ENCODE measurements at places on chromosomes 4 and X.

DNA sequence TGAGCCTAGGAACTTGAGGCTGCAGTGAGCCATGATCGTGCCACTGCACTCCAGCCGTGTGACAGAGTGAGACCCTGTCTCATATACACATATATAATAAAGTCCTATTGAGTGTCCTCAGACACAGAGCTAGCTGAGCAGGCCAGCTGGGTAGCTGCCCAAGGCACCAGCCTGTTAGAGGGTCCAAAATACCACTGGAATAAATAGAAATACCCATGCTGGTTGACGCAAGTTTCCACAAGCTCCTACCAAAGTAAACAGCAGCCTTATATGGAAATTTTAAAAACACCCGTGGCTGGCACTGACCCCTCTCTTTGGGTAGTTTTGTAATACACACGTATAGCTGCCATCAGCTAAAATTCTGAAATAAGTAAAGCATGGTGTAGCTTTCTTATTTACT, 348.6 kb downstream of the BCOR start:
- no peak for DNase-seq

- DNase-seq: no peak
These were observed 2.8 kb upstream of the AMTN start for GRCh38 chr4:70515367-70516250.

DNA sequence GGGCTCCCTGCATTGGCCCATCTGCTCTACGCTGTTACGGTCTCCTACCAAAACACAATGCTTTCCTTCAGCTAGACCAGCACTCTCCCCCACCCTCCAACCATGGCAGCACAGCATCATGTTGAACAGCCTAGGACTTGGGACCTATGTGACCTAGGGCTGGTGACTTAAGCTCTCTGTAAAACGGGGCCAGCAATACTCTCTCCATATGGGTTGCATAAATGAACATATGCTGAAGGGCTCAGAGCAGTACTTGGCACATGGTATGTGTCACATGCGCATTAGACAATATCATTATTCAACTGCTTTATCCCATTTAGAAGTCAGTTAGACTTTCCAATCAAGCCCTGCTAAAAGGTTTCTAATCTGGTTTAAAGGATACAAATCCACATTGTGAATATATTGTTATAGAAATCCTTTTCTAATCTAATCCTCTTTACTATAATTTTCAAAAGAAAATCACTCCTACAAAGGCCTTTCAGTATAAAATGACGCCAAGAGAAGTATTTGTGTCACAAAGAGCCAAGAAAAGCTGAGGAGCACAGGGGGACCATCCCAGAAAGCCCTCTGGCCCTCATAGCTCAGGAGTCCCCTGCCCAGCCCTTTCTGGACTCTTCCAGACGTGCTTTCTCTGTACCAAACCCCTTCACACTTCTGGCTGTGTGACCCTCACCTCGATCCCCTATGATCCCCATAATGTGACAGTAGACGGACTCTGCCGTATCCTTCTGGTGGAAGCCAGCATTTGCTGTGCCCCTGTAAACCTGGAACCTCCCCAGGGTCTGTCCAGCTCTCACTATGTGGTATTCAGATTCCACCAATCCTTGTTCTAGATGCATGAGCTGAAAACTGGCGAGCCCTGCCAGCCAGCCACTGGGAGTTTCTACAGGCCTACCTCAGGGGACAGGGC, 42.3 kb downstream of the NSG1 start:
- DNase-seq: no peak

DNA sequence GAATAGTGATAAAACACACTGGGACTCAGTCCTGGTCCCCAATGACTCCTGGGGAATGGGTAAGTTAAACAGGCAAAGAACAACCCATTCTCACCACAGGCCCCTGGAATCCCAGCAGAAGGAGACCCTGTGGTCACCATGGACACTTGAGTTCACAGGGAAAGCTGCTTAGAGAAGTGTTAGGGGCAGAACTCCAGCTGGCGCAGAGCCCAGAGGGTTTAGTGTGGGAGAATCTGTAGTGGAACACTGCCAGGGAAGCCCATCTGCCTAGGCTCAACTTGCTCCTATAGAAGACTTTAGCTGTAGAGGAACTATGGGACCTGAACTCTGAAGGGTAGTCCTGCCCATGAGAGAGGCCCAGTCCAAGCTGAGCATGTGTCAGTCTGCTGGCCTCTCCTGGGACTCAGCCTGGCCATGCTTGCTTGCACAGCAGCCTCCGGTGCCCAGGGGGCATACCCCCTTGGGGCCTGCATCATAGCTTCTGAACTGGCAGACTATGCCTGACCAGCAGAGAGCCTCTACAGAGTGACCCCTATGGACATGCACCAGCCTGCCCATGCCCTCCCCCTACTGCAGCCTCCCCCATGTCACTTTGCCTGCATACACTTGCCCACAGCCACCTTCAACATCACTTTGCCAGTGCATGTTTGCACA, 343.5 kb downstream of the IDS start:
- DNase-seq: no peak

DNA sequence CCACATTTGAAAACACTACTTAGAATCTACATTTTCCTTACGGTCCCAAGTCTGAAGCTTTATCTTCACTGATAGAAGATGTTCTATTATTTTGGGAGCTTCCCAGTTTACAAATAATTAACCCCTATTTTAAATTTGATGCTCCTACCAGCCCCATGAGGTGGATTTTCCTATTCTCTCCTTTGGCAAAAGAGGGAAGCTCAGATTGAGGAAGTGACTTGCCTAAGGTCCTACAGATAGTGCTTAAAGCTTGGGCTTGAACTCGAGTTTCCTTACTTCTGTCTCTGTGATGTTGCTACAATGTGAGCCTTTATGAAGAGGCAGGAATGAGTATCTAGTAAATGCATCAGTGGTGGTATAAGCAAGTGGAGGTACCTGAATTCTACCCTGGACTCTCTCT, 27.5 kb downstream of the HEPH start:
- DNase-seq: no peak
